Activated CD4-positive, alpha-beta T cell treated with anti-CD3 and anti-CD28 coated beads, Interleukin-2, amount 50 U/mL, for 48 hours (primary cell): ENCODE measurements at places on chromosomes 1 and 21.

- DNase-seq: no peak
Observed at GRCh38 chr1:179921472-179921871, 33.1 kb upstream of the CEP350 start.

- DNase-seq: no peak
Observed at GRCh38 chr21:37461479-37461878, 94.9 kb downstream of the DYRK1A start.

- DNase-seq: no peak
Observed at GRCh38 chr1:245177071-245177900, 22.5 kb downstream of the KIF26B start.

DNA sequence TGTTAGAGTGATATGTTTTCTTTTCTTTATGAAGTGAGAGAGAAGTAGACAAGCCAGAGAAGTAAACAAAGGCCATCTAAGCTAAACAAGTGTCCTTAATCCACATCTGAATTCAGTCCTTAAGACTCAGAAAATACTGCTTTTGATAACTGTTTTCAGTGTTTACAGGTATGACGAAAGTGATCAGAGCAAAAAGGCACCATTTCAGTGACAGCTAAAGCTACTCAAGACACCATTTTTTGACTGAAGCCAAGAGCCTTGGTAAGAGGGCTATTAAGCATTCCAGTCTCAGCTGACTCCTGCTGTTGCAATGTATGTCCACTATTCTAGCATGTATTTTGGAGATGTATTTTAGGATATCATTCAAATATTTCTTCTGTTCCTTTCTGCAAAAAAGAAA lies 4.1 kb downstream of the KMO start:
- no peak for DNase-seq

DNA sequence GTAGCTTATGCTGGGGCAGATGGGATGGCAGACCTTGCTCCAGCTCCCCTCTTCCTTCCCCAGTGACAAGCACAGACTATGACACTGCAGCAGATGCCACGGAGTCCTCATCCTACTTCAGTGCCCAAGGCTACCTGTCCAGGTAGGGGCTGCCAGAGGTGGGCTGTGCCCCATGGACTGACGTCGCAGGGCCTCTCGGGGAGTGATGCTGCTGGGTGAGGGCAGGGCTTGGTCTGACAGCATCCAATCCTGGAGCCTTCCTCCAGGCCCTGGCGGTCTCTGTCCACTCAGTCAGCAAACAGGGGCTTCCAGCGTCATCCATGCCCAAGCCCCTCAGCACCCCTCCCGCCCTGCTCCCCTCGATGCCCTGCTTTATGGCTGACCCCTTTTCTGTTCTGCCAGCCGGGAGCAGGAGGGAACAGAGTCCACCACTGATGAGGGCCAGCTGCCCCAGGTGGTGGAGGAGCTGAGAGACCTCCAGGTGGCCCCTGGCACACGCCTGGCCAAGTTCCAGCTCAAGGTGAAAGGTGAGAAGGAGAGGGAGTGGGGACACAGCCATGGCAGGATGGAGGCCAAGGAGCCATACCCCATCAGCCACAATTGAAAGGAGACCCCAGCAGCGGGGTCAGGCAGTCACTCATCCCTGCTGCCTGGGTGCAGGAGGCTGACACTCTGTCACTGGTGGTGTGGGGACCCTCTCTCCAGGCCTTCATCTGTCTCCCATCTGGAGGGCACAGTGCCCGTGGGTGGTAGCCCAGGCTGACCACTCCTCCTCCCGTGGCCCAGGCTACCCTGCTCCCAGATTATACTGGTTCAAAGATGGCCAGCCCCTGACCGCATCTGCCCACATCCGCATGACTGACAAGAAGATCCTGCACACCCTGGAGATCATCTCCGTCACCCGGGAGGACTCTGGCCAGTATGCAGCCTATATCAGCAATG lies 73.6 kb downstream of the TRIM11 start:
- no peak for DNase-seq

DNA sequence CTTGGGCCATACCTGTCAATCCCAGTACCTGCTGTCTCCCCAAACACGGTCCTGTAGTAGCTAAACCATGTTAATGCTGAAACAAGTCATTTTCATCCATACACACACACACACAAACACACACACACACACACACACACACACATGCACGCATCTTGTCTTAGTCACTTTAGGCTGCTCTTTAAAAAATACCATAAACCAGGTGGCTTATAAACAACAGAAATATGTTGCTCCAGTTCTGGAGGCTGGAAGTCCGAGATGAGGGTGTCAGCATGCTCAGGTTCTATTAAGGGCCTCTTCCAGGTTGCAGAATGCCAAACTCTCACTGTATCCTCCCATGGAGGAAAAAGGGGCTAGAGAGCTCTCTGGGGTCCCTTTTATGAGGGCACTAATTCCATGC lies 129.9 kb downstream of the NTPCR start:
- DNase-seq: no peak

DNA sequence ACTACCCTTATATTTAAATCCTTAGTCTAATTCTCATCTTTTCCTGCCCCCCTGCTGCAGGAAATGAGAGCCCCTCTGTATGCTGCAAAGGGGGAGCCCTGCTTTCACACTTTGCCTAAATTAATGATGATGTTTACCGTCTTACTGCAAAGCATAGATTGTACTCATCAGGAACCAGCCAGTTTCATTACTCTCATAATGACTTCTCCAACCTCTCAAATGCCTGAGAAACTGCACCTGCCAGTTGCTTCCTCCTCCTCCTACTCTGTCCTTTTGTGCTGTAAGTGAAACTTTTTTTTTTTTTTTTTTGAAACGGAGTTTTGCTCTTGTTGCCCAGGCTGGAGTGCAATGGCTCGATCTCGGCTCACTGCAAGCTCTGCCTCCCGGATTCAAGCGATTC lies 101.7 kb downstream of the ADSS2 start:
- no peak for DNase-seq

DNA sequence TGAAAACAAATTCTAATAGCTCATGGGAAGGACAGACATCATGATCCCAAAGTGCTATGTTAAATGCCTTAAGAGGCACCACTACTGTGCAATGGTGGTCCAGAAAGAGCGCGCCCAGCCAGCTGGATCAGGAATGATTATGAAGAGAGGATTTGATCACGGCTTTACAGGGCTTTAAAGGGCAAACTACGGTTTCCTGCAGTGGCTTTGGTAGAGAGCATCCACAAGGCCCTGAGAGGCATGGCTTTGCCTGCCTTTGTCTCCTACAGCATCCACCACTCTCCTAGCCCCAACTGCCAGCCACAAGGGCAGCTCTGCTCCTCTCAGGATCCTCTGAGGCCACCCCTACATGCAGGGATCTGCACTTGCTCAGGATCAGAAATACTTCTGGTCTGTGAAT lies 40.7 kb downstream of the ZNF281 start:
- no peak for DNase-seq

DNA sequence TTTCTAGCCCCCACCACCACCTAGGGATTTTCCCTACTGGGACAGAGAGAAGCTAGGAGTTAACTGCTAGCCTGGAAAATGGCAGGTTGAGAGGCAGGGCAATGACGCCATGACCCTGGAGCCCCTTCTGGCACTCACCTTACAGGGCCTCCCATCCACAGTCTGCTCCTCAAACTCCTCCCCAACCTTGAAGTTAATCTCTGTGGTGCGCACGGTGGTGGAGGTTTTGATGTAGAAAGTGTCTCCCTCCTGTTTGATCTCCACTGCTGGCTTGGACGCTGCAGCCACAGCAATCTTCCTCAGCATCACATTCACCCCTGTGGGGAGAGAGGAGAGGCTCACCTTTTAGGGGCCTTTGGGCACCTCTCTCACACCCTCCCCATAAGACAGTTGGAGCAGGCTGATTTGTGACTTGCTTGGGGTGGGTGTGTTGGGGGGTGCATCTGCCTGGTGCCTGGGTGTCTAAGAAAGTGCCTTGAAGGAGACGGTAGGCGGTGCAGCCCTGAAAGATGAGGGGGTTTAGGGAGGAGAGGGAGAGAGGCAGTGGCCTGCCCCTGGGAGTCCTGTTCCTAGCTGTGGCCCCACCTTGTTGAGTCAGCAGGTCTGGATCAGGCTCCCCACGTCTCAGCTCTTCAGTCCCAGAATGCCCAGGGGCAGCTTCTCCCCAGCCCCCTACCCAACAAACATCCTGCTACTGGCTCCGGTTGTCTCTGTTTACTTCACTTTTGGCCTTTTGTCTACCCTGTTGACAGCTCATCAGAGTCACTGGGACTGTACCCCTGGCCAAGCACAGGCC lies 4.4 kb downstream of the CRABP2 start:
- no peak for DNase-seq

- no peak for DNase-seq
Observed at GRCh38 chr1:54053745-54054437, 483 bp downstream of the TCEANC2 start.

DNA sequence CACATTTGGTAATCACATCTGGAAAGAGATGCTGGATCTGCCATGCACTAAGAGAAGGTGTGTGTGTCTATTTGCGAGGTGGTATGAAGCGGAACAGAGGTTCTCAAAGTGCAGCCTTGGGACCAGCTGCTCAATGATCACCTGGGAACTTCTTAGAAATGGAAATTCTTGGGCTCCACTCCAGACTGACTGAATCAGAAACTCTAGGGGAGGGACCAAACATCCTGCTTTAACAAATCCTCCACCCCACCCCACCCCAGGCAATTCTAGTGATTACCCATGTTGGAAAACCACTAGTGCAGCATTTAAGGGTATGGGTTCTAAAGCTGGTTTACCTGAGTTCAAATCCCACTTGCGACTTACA lies 143.9 kb upstream of the JUN start:
- DNase-seq: no peak

DNA sequence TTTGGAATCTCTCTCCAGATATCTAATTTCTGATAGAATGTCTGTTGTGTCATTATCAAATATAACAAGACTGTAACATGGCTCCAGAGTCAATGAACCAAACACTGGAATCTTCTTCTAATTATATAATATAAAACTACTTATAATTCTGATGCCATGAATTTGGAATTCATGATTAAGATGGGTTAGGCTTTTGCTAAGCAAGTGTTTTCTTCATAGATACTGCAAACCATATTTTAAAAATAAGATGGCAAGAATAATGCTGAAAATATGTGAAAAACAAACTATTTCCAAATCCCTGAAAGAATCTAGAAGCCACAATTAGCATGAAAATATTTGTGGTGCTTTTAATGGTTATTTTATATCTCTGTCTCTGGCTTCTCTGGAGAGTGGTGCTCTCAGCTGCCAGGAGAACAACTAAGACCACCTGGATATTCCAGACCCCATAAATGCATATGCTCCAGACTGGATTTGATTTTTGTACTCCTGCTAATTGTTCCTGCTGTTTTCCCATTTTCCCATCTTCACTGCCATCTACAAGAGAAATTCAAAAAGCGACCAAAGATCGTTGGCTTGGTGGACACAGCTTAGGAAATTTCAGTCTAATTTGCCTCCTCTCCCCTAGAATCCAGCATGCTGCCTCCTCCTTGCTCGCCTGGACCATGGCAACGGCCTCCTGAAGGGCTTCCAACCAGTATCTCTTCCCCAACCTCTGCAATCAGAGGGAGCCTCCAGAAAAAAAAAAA lies 418.9 kb downstream of the SETD4 start:
- no peak for DNase-seq

- no peak for DNase-seq
Observed at GRCh38 chr1:89022167-89022959, at the start of gene GBP3. Gene GBP3, minus strand, starts transcription at chr1:89022866. Its CDS starts 2,145 bp downstream, at chr1:89020721.

GRCh38 chr1:42737986-42738677 lies 1.9 kb downstream of the CLDN19 start:
- DNase-seq: no peak

DNA sequence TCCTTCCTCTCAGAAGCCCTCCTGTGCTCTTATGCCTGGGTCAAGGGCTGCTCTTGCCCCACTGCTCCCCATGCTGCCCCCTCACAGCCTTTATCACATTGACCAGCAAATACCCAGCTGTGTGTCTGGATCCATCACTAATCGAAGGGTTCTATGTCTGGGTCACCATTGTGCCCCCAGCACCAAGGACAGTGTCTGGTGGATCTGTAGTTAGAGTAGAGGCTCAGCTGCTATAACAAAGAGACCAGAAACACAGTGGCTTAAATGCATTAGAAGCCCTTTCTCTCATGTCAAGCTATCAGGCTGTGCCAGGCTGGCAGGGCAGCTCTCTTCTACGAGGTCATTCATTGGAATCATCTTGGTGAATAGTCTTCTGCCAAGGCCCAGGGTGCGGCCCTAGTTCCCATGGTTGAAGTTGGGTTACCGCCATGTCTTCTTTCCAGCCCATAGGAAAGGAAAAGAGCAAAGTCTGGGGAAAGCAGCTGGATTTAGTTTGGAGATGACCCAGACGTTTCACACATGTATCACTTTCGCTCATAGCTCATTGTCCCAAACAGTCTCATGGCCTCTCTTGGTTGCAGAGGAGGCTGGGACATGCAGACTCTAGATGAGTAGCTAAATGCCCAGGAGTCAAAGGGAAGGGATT lies 32.2 kb downstream of the STUM start:
- no peak for DNase-seq

GRCh38 chr1:17605582-17606344 lies 66.3 kb downstream of the ARHGEF10L start:
- DNase-seq: no peak

- DNase-seq: no peak
Observed at GRCh38 chr1:184272175-184272866, 114.5 kb upstream of the C1orf21 start.

DNA sequence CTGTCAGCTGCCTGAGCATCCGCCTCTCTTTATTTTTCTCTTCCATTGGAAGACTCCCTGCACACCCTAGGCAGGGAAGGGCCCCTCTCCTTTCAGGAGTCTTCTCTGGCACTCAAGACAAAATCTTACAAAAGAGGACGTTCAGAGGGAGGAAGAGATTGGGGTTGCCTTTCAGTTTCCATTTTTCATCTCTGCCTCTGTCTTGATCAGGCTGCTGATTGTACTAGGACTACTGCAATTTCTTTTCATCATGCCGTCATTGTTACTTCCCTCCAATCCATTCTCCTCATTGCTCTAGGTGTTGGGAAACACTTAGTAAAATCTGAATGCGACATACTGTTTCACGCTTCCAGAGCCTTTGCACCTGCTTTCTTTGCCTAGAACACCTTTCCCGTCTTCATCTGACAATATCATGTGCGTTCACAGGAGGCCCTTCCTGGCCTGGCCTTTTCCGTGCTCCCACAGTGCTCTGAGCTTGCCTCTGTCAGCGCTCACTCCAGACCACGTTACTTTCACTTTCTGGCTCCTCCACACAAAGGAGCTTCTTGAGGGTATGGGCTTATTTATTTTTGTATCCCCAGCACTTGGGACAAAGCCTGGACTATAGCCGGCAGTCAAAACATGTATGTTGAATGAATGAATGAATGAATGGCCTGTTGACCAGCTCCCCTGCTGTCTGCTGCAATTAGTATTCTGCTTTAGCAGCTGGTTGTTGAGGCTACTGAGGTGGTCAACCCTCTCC lies 10.9 kb downstream of the LRRC71 start:
- no peak for DNase-seq
